ENCODE measurements at places on chromosomes 16 and 17. TPM values are rescaled to one million over a fixed set of nuclear protein-coding genes. Genes with fewer than 3 reads are reported as not detected.

- H3K4me1 ChIP-seq: peaks cover 46% of the 10 kb centered on the region
- peak overlapping the region; percentile 83 for H3K27ac ChIP-seq
- H3K36me3 ChIP-seq: no peaks in the 10 kb centered on the region
- DNase-seq: no peak
Observed at GRCh38 chr16:29789775-29790182, 772 bp upstream of the KIF22 start.

- no peak overlapping the region for H3K4me3 ChIP-seq
- H3K27me3 ChIP-seq: no peaks in the 10 kb centered on the region
Observed at GRCh38 chr16:3454093-3454492, 10.6 kb downstream of the NAA60 start.

DNA sequence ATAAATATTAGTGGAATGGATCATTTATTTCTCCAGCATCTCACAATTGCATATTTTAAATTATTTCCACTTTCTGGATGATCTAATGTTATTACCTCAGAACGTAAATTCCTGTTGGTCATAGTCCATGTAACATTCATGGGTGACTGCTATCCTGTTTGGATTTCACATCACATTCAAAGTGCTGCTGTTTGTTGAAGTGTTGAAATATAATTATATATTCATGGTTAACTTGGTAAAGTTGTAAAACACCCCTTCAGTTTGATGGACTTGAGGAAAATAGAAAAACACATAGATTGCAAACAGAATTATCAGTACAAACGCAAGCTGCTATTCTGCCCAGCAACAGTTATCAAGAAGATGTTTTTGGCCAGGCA is 59.6 kb downstream of the TANGO6 start:
- no peak for DNase-seq
- peaks cover 35% of the 10 kb centered on the region for H3K36me3 ChIP-seq
- H3K27ac ChIP-seq: no peak overlapping the region
- no peaks in the 10 kb centered on the region for H3K4me1 ChIP-seq
- H3K27me3 ChIP-seq: no peaks in the 10 kb centered on the region
- H3K4me3 ChIP-seq: no peak overlapping the region

SP6 gene
- 0.17 TPM for total RNA-seq

- H3K4me3 ChIP-seq: no peak overlapping the region
- DNase-seq: no peak
- H3K4me1 ChIP-seq: no peaks in the 10 kb centered on the region
- H3K36me3 ChIP-seq: no peaks in the 10 kb centered on the region
- peaks cover 4% of the 10 kb centered on the region for H3K27me3 ChIP-seq
Observed at GRCh38 chr16:24525970-24526559, 13.3 kb upstream of the RBBP6 start.

DNA sequence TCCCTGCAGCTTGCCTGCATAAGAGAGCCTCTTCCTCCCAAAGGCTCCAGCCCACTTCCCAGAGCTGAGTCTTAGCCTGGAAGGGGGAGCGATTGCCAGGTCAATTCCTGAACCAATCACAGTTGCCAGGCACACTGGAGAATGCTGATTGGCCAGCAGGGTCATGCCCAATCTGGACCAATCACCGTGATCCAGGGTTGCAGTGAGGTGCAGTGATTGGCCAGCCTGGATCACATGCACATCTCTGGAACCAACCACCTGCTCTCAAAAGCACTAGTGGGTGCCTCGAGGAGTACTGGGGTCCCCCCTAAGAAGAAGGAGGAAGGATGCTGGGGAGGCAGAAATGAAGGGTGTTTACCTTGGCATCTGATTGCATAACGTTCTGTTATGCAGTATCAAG is 18.4 kb downstream of the NAGPA start:
- H3K4me3 ChIP-seq: no peak overlapping the region
- H3K27ac ChIP-seq: no peak overlapping the region
- H3K4me1 ChIP-seq: no peaks in the 10 kb centered on the region
- no peak for DNase-seq

DNA sequence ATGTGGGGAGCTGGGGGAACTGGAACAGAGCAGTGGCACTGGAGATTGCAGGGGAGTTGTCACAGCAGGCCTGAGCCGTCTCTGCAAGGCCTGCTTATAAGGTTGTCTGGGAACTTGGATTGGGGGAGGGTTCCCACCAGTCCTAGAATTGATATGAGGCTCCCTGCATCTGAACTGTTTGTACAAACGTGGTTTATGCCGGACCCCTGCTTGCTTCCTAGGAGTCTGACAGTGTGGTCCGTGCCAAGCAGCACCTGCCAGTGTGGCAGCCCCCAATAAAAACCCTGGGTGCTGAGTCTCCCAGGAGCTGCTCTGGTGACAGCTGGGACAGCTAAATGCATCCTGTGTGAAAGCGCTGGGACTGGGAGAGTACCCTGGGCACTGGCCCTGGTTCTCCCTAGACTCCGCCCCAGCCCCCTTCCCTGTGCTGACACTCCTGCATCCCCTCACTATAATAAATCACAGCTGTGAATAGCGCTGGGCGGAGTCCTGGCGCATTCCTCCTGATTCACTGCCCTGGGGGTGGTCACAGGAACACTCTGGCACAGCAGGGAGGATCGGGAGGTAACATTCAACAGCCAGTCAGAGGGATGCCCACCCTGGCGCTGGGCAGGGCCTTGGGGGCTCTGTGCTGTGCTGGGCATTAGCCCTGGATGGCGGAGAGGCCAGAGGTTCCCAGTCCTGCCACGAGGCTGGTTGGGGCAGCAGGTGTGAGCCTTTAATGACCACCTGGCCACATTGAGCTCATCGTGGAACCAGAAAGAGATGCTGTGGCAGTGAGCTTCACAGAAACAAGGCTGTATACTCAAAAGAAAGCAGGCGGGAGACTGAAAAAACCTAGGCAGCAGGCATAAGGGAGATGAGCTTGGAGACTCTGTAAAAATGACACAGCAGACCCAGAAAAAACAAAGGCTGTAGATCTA is 45.6 kb downstream of the RMI2 start:
- DNase-seq: no peak
- no peaks in the 10 kb centered on the region for H3K4me1 ChIP-seq
- no peaks in the 10 kb centered on the region for H3K27me3 ChIP-seq
- H3K36me3 ChIP-seq: no peaks in the 10 kb centered on the region
- H3K4me3 ChIP-seq: no peak overlapping the region

C17orf107 gene
- 28.9 TPM for total RNA-seq

KRT9 gene
- total RNA-seq: not detected

GRCh38 chr17:35942588-35943186 is 826 bp downstream of the LYZL6 start:
- no peak overlapping the region for H3K4me3 ChIP-seq
- no peaks in the 10 kb centered on the region for H3K27me3 ChIP-seq
- no peaks in the 10 kb centered on the region for H3K36me3 ChIP-seq
- DNase-seq: no peak
- H3K27ac ChIP-seq: no peak overlapping the region

- no peaks in the 10 kb centered on the region for H3K36me3 ChIP-seq
- H3K4me1 ChIP-seq: no peaks in the 10 kb centered on the region
- H3K27ac ChIP-seq: no peak overlapping the region
- peaks cover 38% of the 10 kb centered on the region for H3K27me3 ChIP-seq
- DNase-seq: no peak
- H3K4me3 ChIP-seq: no peak overlapping the region
Observed at GRCh38 chr17:79657036-79657435, 46.2 kb upstream of the RBFOX3 start.

DNA sequence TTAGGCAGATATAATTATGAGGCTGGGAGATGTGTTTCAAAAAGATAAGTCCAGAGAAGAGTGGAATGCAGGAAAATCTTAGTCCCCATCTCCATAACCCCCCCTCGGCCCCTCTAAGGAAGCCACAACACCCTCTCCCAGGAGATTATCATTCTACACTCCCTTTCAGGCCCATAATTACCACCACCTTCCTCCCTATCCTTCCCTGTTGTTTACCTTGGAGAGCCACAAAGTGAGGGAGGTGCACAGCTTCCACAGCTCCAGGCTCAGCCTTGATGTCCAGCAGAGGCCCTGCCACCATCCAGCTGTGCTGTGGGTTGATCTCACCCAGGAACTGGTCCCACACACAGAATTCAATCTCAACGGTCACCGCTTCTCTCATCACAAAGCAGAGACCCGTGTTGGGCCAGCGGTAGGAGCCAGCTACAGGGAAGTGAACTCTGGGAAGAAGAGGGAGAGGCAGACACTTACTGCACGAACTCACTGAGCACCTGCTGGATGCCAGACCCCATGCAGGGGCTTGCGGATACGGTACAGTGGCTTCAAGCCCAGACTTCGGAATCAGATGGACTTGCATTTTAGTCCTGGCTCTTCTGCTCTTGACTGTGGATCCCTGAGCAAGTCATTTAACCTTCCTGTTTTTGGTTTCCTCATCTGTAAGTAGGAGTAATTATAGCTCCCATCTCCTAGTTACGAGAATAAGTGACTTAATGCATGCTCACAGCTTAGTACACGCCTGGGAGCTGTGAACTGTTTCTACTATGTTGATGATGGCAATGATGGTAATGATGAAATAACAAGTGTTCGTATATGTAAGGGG is 44.1 kb downstream of the MIS12 start:
- peaks cover 95% of the 10 kb centered on the region for H3K36me3 ChIP-seq
- no peaks in the 10 kb centered on the region for H3K4me1 ChIP-seq
- no peak overlapping the region for H3K27ac ChIP-seq
- no peak overlapping the region for H3K4me3 ChIP-seq

SDR42E2 gene
- 1.3 TPM for total RNA-seq

KIF18B gene
- total RNA-seq: 0.05 TPM

MAP2K3 gene
- 36.8 TPM for total RNA-seq

DNA sequence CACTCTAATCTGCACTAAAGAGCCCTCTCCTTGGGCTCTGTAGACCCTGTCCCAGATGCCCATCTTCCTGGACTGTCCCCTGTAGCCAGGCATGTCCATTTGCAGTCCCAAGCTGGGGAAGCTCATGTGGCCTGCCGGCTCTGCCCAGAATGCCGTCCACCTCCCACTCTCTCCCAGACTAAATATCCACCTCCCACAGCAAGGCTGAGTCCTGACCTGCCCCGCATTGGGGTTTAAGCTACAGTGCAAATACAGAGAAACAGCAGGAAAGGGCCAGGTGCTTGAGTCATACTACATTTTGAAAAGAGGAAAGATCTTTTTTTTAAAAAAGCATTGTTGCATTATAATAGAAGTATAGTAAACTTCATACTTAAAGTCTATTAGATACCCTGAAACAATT is 3.0 kb downstream of the ST6GALNAC2 start:
- H3K36me3 ChIP-seq: no peaks in the 10 kb centered on the region
- peaks cover 32% of the 10 kb centered on the region for H3K27me3 ChIP-seq
- no peak overlapping the region for H3K27ac ChIP-seq
- H3K4me1 ChIP-seq: peaks cover 26% of the 10 kb centered on the region
- H3K4me3 ChIP-seq: no peak overlapping the region
- no peak for DNase-seq

DNA sequence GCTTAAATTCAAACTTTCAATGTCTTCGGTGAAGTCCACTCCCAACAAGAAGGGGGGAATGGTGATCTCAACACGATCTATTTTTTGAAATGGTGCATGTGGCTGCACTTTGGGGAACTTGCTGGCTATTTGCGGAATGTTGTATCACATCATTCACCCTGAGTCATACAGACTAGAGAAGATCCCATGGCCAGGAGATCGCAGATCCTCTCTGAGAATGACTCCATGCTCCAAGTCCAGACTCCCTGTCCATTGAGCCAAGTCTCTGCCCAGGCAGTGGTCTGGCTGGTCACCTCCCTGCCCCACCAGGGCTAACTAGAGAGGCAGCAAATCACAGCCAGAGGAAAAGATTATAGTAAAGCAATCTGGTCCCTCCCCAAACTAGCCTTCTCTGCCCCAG is 120.6 kb downstream of the XYLT1 start:
- no peak overlapping the region for H3K27ac ChIP-seq
- H3K4me3 ChIP-seq: no peak overlapping the region
- H3K36me3 ChIP-seq: peaks cover 16% of the 10 kb centered on the region
- H3K27me3 ChIP-seq: no peaks in the 10 kb centered on the region
- H3K4me1 ChIP-seq: peaks cover 60% of the 10 kb centered on the region

DNA sequence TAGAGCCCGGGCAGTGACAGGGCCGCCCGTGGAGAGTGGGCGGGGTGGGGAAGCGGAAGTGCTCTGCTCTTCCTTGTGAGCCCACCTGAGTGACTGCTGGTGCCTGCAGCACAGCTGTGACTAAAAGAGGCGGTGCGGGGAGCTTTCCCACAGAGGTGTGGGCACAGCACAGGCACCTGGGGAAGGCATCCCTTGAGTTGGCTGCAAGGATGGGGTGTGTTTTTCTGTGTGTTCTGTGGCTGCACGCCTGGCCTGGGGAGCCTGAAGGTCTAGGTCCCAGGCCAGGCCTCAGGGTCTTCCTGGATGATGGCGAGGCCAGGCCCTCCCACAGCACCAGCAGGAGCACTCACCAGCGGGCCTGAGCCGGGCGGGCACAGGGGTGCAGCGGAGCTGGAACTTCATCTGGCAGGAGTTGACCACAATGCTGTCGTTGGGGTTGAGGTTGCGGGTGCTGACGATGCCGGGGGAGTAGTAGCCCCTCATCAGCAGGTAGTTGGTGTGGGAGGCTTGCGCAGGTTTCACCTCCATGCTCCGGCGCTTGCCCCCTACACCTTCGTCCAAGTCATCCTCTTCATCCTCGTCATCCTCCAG is 67.1 kb downstream of the IL21R start:
- no peak overlapping the region for H3K27ac ChIP-seq
- peaks cover 17% of the 10 kb centered on the region for H3K4me1 ChIP-seq

CES1 gene
- total RNA-seq: 0.22 TPM

DNA sequence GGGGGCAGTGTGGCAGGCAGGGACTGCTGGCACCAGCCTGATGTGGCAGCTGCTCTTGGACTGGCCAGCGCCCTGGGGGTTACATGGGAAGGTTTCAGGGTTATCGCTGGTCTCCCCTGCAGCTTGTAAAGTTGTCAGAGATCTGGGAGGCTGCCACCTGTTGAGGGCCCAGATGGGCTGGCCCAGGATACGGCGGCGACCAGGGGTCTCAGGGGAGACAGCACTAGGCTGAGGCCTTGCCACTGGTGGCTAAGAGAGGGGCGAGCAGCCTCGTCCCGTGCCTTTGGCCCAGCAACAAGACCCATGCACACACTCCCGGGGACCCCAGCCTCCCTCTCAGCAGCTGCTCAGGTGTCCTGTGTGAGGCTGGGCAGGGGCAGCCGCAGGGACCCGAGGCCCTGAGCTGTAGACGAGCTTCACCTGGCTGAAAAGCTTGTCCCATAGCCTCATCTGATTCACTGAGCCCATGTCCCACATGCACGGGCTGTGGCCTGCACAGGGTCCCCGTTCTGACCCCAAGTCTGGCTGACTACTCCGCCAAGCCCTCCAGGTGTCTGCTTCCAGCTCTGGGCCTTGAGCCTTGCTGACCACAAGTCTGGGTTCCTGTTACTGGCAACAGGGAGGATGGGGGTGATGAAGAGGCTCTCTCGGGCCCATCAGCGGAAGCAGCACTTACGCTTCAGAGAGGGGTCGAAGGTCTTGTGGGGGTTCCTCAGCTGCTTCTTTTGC is 6.2 kb downstream of the DUS1L start:
- H3K27me3 ChIP-seq: no peaks in the 10 kb centered on the region
- H3K4me3 ChIP-seq: no peak overlapping the region
- no peak overlapping the region for H3K27ac ChIP-seq
- H3K4me1 ChIP-seq: peaks cover 16% of the 10 kb centered on the region

- H3K36me3 ChIP-seq: no peaks in the 10 kb centered on the region
- DNase-seq: no peak
- H3K27me3 ChIP-seq: peaks cover 25% of the 10 kb centered on the region
- no peak overlapping the region for H3K27ac ChIP-seq
Observed at GRCh38 chr17:15947271-15947670, 2.3 kb downstream of the ADORA2B start.

- H3K4me1 ChIP-seq: no peaks in the 10 kb centered on the region
- H3K36me3 ChIP-seq: no peaks in the 10 kb centered on the region
- H3K27ac ChIP-seq: no peak overlapping the region
- DNase-seq: no peak
- no peak overlapping the region for H3K4me3 ChIP-seq
Observed at GRCh38 chr17:49438436-49439278, 24.0 kb upstream of the PHB1 start.

- H3K27ac ChIP-seq: no peak overlapping the region
- H3K27me3 ChIP-seq: no peaks in the 10 kb centered on the region
- no peak overlapping the region for H3K4me3 ChIP-seq
- H3K4me1 ChIP-seq: peaks cover 15% of the 10 kb centered on the region
- no peaks in the 10 kb centered on the region for H3K36me3 ChIP-seq
Observed at GRCh38 chr17:68381076-68381900, 76.0 kb downstream of the WIPI1 start.

Measured in CD4-positive, alpha-beta T cell (primary cell).